ENCODE measurements at places on chromosomes 16 and 17.

- no peak for DNase-seq
These were observed 192.9 kb downstream of the CCDC182 start for GRCh38 chr17:57552114-57552624.

DNA sequence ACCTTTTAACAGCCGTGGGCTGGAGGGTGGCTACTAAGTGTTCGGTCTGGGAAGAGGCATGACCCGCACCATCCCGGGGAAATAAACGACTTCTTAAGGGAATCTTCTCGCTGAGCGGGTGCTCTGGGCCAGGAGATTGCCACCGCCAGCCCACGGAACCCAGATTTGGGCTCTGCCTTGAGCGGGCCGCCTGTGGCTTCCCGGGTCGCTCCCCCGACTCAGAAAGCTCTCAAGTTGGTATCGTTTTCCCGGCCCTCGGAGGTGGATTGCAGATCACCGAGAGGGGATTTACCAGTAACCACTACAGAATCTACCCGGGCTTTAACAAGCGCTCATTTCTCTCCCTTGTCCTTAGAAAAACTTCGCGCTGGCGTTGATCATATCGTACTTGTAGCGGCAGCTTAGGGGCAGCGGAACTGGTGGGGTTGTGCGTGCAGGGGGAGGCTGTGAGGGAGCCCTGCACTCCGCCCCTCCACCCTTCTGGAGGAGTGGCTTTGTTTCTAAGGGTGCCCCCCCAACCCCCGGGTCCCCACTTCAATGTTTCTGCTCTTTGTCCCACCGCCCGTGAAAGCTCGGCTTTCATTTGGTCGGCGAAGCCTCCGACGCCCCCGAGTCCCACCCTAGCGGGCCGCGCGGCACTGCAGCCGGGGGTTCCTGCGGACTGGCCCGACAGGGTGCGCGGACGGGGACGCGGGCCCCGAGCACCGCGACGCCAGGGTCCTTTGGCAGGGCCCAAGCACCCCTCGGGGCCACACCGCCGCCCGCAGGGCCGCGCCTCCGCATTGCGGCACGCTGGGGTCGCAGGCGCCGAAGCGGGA, 3.6 kb upstream of the CBX4 start:
- DNase-seq: no peak

- no peak for DNase-seq
These were observed 59.4 kb upstream of the ZFHX3 start for GRCh38 chr16:73107371-73107770.

GRCh38 chr17:8855477-8856204, 11.8 kb downstream of the PIK3R6 start:
- no peak for DNase-seq

DNA sequence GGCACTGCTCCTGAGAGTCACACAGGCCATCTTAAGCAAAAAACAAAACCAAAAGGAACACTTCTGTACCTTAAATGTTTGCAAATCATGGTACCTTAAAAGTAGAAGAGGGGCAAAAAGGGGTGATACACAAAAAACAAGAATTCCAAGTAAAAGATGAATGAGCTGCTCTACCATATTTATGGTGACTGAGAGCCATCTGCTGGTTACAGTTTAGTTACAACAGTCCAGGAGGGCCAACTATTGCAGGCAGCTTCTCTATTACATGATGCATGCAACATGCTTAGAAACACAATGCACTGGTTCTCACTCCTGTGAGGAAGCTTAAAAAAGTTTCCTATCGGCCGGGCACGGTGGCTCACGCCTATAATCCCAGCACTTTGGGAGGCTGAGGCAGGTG, 53.5 kb downstream of the STX8 start:
- no peak for DNase-seq

DNA sequence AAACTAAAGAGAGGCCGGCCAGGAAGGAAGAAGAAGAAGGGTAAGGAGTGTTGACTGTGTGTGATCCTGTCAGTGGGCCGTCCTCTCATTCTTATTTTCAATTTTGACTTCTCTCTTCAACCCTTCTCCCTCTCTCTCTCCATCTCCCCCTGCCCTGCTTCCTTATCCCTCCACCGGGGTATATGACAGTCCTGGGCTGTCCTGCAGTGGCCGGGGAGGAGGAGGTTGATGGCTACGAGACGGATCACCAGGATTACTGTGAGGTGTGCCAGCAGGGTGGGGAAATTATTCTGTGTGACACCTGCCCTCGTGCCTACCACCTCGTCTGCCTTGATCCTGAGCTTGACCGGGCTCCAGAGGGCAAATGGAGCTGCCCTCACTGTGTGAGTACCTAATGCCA, 5.6 kb downstream of the CHD3 start:
- no peak for DNase-seq

DNA sequence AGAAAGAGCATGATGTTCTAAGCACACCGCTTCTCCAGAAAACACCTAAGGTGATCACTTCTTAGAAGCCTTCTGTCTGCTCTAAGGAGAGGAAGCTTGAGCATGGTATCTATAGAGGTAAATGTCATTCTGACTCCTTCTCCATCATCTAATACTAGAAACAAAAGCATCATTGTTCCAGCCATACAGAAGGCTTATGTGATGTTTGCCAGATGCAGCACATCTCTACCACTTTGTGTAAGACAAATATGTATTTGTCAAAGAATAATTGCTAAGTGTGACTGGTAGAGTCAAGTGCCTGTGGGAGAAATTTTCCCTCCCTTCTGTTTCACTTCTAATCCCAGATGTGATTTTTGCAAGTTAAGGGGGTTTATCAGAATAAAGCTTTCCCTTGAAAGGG, 217.1 kb downstream of the HS3ST3A1 start:
- DNase-seq: no peak

- no peak for DNase-seq
These were observed 15.1 kb upstream of the ZFHX3 start for GRCh38 chr16:73062743-73063733.

DNA sequence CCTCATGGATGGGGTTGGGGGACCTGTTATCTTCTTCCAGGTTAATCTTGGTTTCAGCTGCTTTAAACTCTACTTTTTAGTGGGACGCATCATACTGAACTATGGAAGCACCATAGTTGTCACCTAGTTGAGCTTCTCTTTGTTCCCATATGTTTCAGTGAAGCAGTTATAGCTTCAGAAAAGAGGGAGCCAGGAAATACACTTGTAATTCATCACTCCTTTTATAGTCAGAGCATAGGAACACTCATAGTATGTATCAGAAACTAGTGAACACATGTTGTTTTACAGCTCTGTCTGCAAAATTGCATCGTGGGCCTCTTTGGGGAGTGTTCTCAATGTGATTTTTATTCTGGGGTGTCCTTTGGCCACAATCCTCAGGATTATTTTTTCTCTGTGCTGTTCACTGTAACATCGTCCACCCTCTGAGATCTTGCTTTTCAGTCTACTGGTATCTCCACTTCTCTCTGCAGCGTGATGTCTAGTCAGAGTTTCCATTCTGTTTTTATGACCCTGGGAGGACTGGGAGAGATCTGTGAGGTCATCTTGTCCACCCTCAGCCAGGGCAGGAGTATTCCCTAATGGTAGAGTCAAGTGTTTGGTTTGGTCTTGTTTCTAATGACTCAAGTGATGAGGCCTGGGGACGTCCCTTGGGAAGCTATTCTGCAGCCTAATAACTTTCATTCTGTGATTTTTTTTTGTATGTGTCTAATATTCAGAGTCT, 585.4 kb downstream of the WWOX start:
- peak; percentile 29 for DNase-seq

DNA sequence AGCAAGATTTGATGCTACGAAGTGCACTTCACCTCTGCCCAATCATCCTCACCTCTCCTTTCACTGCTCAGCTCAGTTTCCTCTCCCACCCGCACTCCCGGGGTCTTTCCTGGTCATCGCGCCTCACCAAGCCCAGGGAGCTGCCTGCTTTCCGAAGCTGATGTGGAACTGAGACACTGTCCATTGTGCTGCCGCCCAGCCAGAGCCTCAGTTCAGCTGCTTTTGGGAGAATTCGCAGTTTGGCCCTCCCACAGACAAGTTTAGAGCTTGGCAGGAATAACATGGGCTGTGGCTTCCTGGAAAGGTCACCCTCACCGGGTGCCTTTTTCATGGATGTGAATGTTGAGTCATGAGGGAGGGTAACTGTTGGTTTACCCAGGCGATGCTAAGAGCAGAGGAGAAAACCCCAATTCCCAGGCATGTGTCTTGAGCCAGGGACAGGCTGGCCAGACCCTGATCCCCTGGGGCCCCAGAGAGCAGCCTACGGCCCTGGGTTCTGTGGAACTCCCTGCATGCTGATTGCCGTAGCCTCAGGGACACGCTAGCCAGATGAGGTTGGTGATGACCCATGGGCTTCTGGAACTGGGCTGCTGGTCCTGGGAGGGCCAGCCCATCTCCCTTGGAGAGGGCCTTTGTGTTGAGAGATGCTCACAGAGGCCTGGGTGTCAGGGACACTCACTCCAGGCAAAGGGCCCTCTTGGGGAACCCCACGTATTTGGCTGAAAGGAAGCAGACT, 1687.5 kb downstream of the TP53TG3F start:
- DNase-seq: no peak

- DNase-seq: no peak
These were observed 19.1 kb upstream of the COPRS start for GRCh38 chr17:31877911-31878702.

DNA sequence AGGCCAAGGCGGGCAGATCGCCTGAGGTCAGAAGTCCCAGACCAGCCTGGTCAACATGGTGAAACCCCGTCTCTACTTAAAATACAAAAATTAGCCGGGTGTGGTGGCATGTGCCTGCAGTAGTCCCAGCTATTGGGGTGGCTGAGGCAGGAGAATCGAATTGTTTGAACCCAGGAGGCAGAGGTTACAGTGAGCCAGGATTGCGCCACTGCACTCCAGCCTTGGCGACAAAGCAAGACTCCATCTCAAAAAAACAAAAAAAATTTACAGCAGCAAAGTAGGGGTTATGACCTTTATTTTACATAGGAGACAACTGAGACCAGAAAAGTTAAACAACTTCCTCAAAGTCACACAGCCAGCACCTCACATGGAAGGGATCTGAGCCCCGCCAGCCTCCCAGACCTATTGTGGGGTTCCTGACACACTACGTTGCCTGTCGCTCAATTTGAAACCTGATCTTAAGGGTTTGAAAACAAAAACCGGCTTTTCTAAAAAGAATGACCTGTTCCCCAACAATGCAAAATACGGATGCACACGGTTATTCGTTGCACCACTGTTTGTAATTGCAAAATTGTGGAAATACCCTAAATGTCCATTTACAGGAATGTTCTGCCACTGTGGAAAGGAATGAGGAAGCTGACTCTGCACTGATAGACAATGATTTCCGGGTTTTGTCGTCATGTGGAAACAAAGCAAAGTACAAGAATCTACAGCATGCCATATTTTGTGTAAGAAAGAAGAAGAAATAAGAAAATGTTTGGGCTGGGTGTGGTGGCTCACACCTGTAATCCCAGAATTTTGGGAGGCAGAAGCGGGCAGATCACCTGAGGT, 77.2 kb downstream of the CNGB1 start:
- no peak for DNase-seq

- no peak for DNase-seq
These were observed 1.8 kb upstream of the WNK4 start for GRCh38 chr17:42778570-42778969.

DNA sequence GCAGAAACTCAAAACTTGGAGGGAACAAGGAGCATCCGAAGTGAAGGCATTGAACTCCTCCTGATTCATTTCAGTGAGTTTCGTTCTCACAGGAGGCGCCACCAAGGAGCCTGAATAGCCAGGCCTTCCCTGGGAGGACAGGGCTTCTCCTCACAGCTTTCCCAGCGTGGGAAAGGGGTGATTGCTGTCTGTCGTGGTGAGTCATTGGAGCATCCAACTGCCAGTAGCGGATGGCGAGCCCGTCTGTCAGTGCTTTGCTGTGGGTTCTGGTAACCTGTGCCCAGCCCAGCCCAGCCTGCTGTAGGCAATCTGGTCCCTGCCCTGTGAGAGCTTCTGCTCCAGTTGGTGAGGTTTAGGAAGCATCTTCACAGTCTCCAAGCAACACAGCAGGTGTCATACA, 28.3 kb downstream of the PLCD3 start:
- no peak for DNase-seq

- no peak for DNase-seq
These were observed 55.0 kb downstream of the CNGB1 start for GRCh38 chr16:57915811-57916488.

GRCh38 chr16:30747799-30748633, at the start of gene PHKG2:
PHKG2 (plus strand) TSS chr16:30748425; CDS start chr16:30748821, 396 bp downstream.
- DNase-seq: peak; percentile 98

DNA sequence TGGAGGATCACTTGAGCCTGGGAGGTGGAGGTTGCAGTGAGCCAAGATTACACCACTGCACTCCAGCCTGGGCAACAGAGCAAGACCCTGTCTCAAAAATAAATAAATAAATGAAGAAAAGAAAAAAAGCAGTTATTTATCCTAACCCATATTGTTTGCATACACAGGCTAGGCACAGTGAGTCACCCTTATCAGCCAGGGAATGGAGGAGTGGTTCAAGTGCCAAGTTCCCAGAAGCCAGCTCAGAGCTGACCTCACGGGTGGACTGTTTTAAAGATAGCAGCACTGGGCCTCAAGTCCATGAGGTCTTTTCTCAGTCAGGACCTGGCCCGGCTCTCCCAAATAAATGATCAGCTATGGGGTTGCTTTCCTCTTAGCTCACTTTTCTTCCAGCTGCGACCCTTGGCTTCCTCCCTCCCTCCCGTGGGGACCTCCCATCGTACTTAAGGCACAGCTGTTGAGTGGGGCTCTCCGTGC, 22.6 kb upstream of the MGAT5B start:
- DNase-seq: no peak

GRCh38 chr16:49587511-49587910, 213.9 kb downstream of the C16orf78 start:
- DNase-seq: no peak

GRCh38 chr16:88978608-88979346, 1.8 kb upstream of the CBFA2T3 start:
- no peak for DNase-seq

DNA sequence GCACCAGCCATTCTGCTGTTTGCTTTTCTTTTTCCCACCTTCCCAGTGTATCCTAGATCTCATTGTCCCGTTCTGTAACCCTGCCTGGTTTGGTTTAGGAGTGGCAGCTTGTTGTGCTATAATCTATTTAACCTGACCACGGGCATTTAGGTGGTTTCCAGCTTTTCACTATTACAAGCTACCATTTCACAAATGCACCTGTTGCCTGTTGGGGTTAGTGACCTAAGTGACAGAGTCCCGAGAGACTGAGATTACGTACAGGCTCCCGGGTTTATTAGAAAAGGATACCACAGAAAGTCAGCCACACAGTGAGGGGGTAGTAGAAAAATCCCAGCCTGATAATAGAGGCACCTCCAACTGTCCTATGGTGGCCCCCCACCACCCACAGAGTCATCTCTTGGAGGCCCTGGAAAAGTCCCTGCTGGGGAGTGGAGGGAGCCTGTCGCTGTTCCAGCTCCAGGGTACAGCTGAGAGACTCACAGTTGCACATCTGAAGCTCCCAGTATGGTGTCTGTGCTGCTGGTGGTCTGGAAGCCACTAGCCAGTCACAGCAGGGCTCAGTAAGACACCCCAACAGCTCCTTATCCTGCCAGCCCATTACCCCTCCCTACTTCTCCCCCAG, 21.2 kb downstream of the CLEC16A start:
- DNase-seq: no peak

All from T1000 (cell line).